ENCODE measurements at places on chromosomes 1 and 21. TPM values are rescaled to one million over a fixed set of nuclear protein-coding genes. Genes with fewer than 3 reads are reported as not detected.

The RHD gene
- not detected for total RNA-seq

The ZNF593OS gene
- not detected for total RNA-seq

The SUSD4 gene
- 0.24 TPM for total RNA-seq

The AADACL4 gene
- not detected for total RNA-seq

The NFIA gene
- 0.66 TPM for total RNA-seq

The FCGR2B gene
- total RNA-seq, result not detected

The DUSP23 gene
- 12.8 TPM for total RNA-seq

The SH2D2A gene
- 243 TPM for total RNA-seq

The LCA5L gene
- 0.07 TPM for total RNA-seq

The ZBTB40 gene
- 22.1 TPM for total RNA-seq

The NLRP3 gene
- total RNA-seq, result 0.27 TPM

The S100B gene
- 0.49 TPM for total RNA-seq

The PGBD2 gene
- 5.7 TPM for total RNA-seq

The IQCC gene
- 2.5 TPM for total RNA-seq

The TP53BP2 gene
- total RNA-seq, result 35.2 TPM

The ECM1 gene
- total RNA-seq, result 1.4 TPM

The INAVA gene
- total RNA-seq, result not detected

The CFHR5 gene
- not detected for total RNA-seq

The SFPQ gene
- 362 TPM for total RNA-seq

The LSS gene
- 48.5 TPM for total RNA-seq

The ELK4 gene
- 115 TPM for total RNA-seq

The OR2T29 gene
- not detected for total RNA-seq

The F13B gene
- not detected for total RNA-seq

The WDTC1 gene
- total RNA-seq, result 33.2 TPM

The TSACC gene
- not detected for total RNA-seq
